Stimulated activated CD8-positive, alpha-beta memory T cell treated with anti-CD3 and anti-CD28 coated beads, Interleukin-15, amount 100 ng/mL, for 1 hour (primary cell): ENCODE measurements at places on chromosomes 2 and 18.
A peak's percentile ranks its signal among the peaks of the same experiment; 100 is the strongest.

DNA sequence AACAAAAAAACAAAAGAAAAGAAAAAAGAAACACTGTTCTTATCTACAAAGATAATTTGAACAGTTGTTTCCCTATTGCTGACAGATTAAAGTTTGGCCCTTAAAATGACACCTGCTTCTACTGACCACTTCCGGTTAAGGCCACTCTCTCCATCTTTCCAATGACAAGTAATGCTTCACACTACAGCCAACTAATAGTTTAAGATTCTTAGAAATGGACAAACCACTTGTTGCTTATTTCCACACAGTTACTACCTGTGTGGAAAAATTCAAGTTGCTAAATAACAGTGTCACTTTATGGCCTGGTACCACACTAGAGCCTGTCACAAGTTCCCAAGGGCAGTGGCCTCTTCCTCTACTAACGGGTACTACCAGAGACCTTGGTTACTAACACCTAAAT is 2.4 kb downstream of the TMEM185B start:
- DNase-seq, result no peak

GRCh38 chr2:241217320-241218031 is 29.0 kb downstream of the ANO7 start:
- DNase-seq, result no peak

- no peak for DNase-seq
Measured at GRCh38 chr2:162058973-162059668, 14.9 kb downstream of the DPP4 start.

- DNase-seq, result no peak
Measured at GRCh38 chr18:5868218-5868854, 27.0 kb downstream of the TMEM200C start.

- DNase-seq, result peak; percentile 58
Measured at GRCh38 chr2:233404222-233404621, 49.9 kb downstream of the DGKD start.

DNA sequence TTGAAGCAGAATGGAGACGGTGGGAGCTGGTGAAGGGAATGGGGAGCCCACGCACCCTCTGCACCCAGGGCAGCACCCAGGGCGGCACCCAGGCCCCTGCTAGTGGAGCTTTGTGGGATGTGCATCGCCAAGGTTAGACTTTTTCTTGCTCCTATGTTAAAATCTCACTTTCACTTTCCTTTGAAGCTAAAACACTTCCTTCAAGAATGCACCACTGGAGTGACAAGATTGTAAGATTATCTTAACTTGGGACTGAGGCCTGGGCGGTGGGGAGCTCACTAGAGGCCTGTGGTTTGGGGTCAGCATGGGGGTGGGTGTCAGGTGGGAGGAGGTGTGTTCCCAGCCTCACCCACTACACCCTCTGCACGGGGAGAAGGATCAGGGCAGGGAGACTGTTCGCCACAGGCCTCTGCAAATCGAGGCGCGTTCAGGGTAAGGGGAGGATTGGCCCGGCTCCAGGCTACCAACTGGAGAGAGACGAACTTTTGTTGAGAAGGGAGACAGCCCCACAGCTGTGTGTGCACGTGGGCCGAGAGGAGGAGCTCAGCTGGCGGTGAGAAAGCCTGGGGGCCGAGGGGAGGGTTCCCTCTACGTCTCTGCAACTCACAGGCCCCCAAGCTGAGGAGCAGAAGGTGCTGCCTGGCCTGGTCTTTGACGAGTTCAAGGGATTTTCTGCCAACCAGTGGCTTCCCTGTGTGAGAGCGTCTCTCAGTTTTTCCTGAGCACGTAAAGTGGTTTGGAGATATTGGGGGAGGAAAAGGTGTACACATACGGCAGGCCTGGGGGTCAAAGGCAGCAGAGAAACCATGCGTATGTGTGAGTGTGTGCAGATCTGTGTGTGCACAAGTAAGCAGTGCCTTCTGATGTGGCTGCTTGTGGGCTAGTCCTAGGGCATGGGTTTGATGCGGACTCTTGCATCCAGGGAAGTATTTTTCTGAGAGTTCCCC is 147.7 kb downstream of the KLHL29 start:
- DNase-seq, result no peak

DNA sequence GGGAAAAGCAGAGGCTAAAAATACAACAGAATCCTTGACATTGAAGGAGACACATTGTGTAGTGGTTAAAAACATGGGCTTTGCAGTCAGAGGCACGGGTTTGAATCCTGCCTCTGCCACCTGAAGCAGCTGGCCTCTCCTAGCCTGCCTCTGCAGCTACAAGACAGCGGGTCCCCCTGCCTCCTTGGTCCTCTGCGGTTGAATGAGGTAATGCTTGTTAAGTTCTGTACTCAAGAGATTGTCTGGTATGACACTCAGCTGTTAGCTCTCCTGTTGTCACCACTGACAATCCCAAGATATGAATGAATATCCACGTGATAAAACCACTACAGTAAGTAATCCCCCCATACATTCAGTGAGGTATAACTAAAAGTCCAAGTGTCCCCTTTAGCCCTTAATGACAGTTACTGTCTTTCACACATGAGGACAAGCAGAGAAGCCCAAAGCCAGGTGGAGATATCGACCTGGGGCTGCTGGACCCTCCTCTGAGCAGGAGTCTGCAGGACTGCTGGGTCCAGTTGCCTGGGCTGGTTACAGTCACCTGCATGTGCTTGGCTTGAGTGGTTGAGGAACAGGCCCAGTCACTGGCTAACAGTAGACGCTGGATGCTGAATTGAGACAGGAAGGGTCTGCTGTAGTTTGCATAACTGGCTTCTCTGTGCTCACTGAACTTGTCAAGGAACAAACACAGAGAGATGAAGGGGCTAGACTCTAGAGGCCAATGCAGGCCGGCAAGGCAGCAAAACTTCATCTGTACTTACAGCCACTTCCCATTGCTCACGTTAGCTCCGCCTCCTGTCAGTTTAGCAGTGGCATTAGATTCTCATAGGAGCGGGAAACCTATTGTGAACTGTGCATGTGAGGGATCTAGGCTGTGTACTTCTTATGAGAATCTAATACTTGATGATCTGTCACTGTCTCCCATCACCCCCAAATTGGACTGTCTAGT is 85.5 kb downstream of the TGFA start:
- DNase-seq, result no peak

- DNase-seq, result no peak
Measured at GRCh38 chr18:35672897-35673296, 91.4 kb downstream of the GALNT1 start.

DNA sequence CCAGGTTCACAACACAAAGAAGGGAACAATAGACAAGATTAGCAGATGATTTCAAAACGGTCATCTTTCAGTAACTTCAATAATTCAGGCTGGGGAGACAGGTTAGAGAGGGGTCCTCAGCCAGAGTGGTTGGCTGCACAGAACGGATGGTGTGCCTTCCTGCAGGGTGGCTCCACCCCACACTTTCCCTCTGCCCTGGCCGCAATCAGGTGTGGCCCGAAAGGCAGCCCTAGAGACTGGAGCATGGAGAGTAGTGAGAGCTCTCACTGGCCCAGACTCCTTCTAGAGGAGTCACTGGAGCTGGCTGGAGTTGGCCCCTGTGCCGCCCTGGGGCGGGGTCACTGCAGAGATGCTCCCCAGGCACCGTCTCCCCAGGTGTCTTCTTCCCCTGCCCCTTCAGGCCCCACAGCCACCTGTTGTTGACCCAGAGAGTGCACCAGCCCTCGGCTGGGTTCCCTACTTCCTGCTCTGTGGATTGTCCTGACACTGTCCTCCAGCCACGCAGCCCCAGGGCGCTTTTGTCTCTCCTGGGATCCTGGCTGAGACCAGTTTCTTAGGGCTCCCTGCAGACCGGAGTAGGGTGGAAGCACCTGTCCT is 126.8 kb downstream of the PXDN start:
- no peak for DNase-seq

GRCh38 chr2:9565436-9566153 is 10.0 kb upstream of the ADAM17 start:
- no peak for DNase-seq

DNA sequence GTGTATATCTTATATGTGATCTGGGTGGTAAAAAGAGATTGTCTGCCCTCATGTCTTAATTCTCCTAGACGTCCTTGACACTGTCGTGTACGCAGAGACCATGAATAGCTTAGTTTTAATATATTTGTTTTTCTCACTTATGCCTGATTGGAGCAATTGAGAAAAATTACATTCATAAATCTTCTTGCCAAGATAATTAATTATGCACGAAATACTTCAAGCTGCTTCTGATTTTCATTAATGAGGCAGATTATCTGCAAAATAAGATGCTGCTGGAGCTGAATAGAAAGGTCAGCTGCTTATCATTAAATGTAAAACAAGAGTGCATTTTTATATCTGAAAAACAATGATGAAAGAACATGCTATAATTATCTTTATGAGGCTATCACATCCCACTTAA is 95.9 kb downstream of the CCDC141 start:
- no peak for DNase-seq
